ENCODE measurements at places on chromosomes 5 and 9. TPM values are rescaled to one million over a fixed set of nuclear protein-coding genes. Genes with fewer than 3 reads are reported as not detected.

DNA sequence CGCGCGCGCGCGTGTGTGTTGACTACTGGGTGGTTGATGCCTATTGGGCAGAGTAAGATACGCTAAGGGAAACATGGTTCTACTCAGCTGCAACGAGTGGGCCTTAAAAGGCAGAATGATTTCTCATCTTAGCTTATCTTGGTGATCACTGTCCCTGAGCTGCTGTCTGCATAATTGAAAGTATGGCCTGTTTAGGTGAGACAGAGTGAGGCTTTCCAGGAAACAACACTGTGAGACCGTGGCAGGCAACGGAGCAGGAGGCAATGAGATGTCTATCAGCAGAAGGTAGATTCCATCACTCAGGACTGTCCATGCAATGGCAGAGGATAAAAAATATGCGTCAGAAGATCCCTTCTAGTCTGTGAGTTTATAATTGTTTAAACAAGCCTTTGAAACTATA, 277.2 kb downstream of the TRIM32 start:
- no peak for ATAC-seq

DNA sequence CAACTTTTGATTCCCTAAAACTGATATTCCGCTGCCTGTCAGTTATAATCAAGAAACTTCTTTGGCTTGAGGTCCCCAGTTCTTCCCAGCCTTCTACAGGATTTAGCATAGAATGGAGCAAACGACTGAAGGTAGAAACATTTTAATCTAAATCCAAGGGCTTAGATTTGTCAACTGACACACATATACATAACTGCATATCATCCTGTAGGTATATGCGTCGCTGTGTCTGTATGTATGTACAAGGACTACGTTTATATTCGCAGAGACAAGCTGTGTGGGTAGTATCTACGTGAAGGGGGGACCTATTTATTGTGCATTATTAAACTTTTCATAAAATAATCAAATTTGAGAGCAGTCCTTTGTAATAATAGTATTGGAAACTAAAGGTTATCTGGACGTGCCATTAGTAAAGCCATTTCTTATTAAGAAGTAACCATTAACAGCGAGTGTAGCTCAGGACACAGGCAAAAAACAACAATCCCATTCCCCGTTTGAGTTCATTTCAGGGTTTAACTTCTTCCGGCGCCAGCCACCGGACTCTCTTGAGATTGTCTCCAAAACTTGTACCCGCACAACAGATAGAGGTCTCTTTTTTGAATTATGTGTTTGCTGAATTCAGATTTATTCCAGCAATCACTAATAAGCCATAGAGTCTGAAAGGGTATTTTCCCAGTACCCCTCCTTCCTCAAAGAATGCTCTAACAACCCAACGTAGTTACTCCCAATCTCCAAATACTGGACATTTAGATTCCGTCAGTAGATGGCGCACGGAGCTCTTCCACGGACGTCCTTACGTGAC, 2.1 kb upstream of the MLLT3 start:
- ATAC-seq: no peak

DNA sequence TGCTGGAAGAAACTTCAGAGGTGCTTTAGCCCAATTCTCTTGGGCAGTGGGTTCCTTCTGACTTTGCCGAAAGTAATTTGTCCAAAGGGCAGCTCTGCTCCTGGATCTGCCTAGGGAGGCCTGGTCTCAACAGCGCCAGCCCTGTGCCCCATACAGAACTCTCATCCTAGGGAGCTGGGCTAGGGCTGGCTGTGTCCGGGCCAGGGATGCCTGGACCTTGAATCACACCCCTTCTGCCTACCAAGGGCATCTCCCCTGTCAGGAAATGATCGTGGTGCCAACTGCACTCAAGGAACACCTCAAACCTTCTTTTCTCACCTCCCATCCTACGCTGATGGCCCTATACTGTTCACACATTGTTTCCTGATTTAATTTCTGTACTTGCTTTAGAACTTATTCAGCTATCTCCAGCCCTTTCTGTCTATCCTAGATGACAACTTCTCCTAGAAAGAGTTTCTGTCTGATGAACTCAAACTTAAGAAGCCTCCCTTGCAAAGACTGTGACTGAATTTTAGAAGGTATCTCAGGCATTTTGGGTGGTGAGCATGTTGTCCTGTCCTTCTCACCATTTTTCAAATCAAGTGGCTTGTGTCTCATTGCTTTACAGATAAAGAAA, 37.4 kb upstream of the NFIB start:
- no peak for ATAC-seq

DNA sequence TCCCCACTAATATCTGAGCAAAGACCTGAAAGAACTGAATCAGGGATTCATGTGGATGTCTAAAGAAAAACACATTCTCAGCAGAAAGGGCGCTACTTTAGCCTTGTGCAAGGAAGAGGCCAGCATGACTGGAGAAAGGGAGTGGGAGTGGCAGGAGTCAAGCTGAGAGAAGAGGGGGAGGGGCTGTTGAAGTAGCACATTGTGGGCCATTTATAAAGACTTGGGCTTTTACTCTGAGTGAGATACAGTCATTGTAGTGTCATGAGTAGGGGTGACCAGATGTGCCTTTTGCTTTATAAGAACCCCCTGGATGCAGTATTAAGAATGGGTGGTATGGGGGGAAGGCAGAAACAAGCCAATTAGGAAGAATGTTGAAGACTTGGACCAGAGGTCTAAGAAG, 452.8 kb downstream of the ENC1 start:
- no peak for ATAC-seq

DNA sequence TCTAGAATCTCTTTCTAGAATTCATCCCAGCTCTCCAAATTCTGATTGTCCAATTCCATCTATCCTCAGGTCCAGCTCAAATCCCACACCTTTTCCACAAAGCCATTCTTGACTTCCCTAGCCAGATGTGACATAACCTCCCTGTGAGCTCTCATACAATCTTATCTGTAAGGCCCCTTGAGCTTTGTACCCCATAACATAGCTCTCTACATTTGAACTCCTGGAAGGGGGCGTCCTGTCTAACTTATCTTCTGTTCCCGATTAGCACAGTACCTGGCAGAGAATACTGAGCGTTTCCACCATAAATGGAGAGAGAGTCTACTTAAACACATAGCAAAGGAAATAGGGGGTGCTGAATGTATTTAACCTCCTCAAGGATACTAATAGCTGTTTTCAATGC, 251.6 kb upstream of the RGMB start:
- ATAC-seq: no peak

DNA sequence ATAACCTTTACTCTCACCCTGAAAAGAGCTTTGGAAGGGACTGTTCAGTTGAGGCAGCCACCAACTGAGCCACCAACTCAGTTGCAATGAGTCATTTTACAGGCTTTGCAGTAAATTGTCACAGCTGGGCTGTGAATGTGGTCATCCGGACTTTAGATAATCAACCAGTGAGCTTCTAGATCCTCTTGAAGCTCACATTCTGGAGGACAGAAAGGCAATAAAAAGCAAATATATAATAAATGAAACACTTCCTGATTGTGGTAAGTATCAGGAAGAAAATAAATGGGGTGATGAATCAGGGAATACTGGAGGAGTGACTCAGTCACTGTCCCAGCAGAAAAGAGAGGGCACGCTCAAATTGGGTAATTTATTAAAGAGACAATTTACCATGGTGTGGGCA, 13.2 kb upstream of the C5orf58 start:
- ATAC-seq: no peak

GRCh38 chr9:137011907-137012675, 15.7 kb upstream of the CLIC3 start:
- no peak for ATAC-seq

- ATAC-seq: no peak
These were observed 20.0 kb downstream of the FBXW2 start for GRCh38 chr9:120773256-120773655.

- no peak for ATAC-seq
These were observed 98.1 kb upstream of the NMUR2 start for GRCh38 chr5:152503206-152503605.

DNA sequence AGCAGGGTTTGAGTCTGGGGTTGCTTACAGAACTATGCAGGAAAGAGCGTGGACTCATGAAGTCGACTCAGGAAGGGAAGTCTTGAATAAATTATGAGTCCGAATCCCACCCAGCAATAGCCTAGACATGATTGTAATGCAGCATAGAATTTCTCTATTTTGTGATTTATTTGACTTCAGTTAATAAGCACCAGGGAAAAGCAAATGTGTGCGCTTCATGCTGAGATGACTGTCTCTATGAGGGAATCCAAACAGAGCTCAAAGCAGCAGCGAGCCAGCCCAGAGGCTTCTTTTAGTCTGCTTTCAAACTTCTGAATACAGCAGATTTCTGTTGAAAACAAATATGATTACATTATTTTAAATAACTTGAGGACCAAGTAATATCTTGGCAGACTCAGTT, 188.0 kb downstream of the SEMA6A start:
- ATAC-seq: no peak

GRCh38 chr9:111161015-111161415, 122.7 kb upstream of the LPAR1 start:
- ATAC-seq: peak; percentile 68

DNA sequence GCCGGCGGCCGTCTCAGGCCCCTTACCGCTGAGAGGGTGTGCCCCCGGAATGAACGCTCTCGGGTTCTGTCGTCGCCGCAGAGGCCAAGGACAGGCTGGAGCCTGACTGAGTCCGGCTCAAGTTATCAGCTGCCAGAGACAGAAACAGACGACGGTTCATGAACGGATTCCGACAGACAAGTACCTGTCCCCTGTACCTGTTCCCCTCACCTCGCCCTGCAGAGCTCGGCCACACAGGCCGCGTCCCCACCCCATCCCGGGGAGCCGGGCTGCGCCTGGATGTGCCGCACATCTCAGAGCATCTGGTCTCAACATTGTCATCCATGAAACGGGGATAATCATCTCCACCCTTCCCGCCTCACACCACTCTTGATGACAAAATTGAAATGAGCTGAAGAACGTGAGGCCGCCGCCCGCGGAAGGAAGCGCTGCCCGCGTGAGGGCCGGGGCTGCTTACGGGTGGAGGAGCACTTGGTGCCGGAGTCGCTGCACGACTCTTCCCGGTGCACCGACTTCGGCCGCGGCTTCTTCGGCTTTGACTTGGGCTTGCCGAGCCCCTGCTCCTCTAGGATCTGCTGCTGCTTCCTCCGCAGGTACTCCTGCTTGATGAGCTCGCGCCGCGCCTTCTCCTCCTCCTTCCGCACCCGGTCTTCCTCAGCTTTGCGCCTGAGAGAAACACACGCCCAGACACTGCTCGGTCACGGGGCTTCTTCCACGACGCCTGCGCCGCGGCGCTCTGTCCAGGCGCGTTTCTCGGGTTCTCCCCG, 89.2 kb downstream of the CAMSAP1 start:
- ATAC-seq: no peak

- ATAC-seq: peak; percentile 19
These were observed 120.8 kb downstream of the EHMT1 start for GRCh38 chr9:137739371-137740309.

DNA sequence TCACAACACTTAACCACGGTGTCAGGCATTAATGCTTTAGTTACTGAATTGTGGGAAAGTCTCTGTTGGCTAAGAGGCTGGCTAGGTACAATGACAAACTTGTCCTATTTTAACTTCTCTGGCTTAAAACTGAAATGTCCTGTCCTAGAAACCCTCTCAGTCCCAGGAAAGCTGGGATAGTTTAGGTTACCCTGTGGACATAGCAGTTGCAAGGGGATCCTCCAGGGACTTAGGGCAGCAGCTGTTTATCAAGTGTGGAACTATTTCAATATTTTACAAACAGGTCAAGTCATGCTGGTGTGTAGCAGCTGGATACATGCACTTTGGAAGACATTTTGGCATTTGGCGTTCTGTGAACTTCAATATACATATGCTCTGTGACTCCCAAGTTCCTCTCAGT, 95.0 kb upstream of the ARRDC3 start:
- no peak for ATAC-seq

- no peak for ATAC-seq
These were observed 5.8 kb downstream of the RACK1 start for GRCh38 chr5:181237729-181238385.

GRCh38 chr9:126480813-126481212, 132.9 kb upstream of the LMX1B start:
- no peak for ATAC-seq

DNA sequence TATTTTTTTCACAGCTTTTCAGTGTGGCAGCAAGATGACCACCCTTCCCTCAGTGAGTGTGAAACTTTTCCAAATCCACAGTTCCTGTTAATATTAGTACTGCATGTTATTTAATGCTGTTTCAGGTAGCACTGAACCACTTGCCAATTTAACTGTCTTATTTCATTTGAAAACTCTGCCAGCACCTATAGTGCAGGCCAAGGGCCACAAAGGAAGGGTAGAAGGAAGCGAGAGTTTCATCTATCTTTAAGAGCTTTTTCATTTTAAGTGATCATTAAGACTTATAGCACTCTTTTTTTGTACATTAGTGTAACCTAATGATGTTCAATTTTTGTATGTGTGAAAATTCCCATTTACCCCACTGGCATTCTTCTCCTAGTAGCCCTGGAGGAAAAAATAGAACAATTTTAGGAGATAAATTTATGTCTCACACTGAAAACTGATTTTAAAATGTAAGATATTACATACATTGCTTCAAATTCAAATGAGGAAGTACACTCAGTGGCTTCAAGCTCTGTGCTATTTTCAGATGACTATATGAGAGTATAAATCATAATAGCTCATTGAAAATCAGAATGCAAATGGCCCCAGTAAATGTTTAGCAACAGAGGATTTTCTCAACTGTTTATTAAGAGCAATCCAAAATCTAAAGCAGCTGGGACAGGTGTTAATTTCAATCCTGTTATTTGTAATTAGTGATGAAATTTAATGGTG, 820.5 kb downstream of the PTPRD start:
- ATAC-seq: no peak

Gene PPP2R2B
- total RNA-seq: 2.8 TPM

Gene SLC6A7
- not detected for total RNA-seq

Gene NOTCH1
- 72.1 TPM for total RNA-seq

Gene OR1Q1
- total RNA-seq: not detected

Gene ADAMTS16
- 0.94 TPM for total RNA-seq

Gene CLIC3
- total RNA-seq: 2.3 TPM

Gene STPG3
- total RNA-seq: not detected
